ENCODE measurements at places on chromosomes 4 and X.

GRCh38 chr4:103648541-103648940 lies 71.2 kb downstream of the TACR3 start:
- DNase-seq, result no peak

GRCh38 chrX:133544778-133545177 lies 129.5 kb upstream of the GPC4 start:
- DNase-seq, result no peak

DNA sequence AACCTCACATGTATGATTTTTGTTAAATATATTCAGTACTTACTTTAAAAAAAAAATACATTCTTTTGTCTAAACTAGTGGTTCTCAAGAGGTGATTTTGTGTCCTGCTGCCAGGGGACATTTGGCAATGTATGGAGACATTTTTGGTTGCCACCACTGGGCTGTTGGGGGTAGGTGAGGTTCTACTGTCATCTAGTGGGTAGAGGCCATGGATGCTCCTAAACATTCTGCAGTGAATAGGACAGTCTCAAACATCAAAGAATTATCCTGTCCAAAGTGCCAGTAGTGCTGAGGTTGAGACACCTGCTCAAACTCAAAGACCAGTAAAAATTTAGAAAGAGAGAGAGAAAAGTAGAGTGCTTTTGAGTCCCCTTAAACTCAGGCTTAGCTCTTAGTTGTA lies 32.9 kb upstream of the PGM2 start:
- DNase-seq, result peak; percentile 21

- no peak for DNase-seq
Observed at GRCh38 chr4:15749001-15749400, 29.1 kb upstream of the CD38 start.

GRCh38 chr4:100268789-100269188 lies 78.5 kb upstream of the DDIT4L start:
- no peak for DNase-seq

DNA sequence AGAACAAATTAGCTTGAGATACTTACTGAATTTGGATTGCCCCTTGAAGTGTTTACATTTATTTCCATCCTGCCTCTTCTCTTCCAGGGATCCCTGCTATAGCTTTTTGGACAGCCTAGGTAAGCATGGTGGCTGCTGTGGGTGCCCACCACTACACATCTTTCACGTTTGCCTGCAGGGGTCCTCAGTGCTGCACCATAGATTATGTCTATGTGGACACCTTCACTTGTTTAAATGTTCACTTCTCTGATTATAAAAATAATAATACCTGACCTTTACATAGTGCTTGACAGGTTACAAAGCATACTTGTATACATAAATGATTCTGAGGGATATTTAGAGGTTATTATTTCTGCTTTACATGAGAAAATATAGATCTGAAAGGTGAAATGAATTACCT lies 67.9 kb upstream of the SLC4A4 start:
- no peak for DNase-seq
